Mucosa of descending colon (tissue), 3 donors: ENCODE measurements at places on chromosomes 3 and 15. TPM values are rescaled to one million over a fixed set of nuclear protein-coding genes. Genes with fewer than 3 reads are reported as not detected.

Gene GADL1
- total RNA-seq, result not detected

Gene NLGN1
- total RNA-seq, result 14.3 TPM

Gene NTRK3
- total RNA-seq, result 2.1 TPM

Gene TGM5
- not detected for total RNA-seq

Gene PLA2G4E
- 0.27 TPM for total RNA-seq

Gene JMJD7
- total RNA-seq, result 10.8 TPM

Gene GOLGA6B
- total RNA-seq, result not detected

Gene GOLGA6L7
- total RNA-seq, result not detected

Gene CNTN6
- total RNA-seq, result not detected

Gene TATDN2
- 29.8 TPM for total RNA-seq

Gene MYZAP
- 18.8 TPM for total RNA-seq

Gene SLC22A13
- total RNA-seq, result 0.51 TPM

Gene BLM
- total RNA-seq, result 2.9 TPM

Gene GP9
- 0.90 TPM for total RNA-seq

Gene B4GALT4
- total RNA-seq, result 35.0 TPM

Gene CYP11A1
- total RNA-seq, result 0.52 TPM

Gene TBL1XR1
- 178 TPM for total RNA-seq

Gene DZIP1L
- 1.8 TPM for total RNA-seq

Gene RLBP1
- total RNA-seq, result 2.1 TPM
